Ammon's horn (tissue), 1 donor: ENCODE measurements at places on chromosomes 11 and 22.

GRCh38 chr11:114208377-114208776 is 87.8 kb upstream of the NNMT start:
- DNase-seq = no peak

DNA sequence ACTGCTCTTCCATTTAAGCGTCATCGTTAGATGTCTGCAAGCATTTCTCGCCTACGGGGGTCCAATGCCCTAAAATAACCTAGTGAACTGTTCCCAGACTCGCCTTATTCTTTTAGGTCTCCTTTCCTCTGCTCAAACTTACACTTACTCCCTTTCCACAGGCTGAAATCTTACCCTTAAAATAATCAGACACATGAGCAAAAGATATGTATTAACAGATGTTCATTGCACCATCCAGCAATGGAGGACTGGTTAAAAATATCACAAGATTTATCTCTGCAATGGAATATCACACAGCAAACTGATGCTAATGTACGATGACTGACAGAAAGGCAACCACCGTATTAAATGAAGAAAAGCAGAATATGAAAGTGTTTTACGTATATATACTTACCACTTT is 1.6 kb upstream of the CSTF3 start:
- no peak for DNase-seq

GRCh38 chr11:122714004-122714403 is 58.5 kb downstream of the UBASH3B start:
- DNase-seq = no peak

GRCh38 chr11:129434641-129435498 is 59.2 kb downstream of the BARX2 start:
- DNase-seq = no peak

GRCh38 chr11:121483805-121484480 is 31.2 kb upstream of the SORL1-AS1 start:
- no peak for DNase-seq

- DNase-seq = no peak
These were observed 236.6 kb downstream of the GRIK4 start for GRCh38 chr11:120747850-120748814.

DNA sequence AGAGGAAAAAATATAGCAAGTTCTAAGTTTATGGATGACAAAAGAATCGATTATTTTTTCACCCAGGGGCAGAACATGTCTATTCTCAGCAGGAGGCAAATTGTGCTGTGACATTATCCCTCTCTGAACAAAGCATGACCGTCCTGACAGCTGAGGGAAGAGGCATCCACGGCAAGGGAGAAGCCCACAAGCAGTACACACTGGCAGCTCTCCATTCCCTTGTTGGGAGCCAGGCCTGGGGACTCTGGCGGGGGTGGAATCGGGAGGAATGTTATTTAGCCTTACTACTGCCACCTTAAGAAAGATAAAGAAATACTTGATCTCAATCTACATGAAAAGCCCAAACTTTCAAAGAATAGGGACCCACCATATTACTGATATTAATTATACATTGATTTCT is 3.4 kb downstream of the KIRREL3 start:
- no peak for DNase-seq
